ENCODE measurements at places on chromosomes 12 and 14. TPM values are rescaled to one million over a fixed set of nuclear protein-coding genes. Genes with fewer than 3 reads are reported as not detected.

KRT77 gene
- total RNA-seq, result not detected

TSPAN19 gene
- total RNA-seq, result under 0.01 TPM

NPFF gene
- total RNA-seq, result not detected

HOXC12 gene
- total RNA-seq, result not detected

VAMP1 gene
- total RNA-seq, result 2.6 TPM

C14orf132 gene
- 1.3 TPM for total RNA-seq

HCAR2 gene
- not detected for total RNA-seq

ACOT6 gene
- total RNA-seq, result not detected

CCDC88C gene
- 13.7 TPM for total RNA-seq
